ENCODE measurements at places on chromosomes 2 and 18.
A peak's percentile ranks its signal among the peaks of the same experiment; 100 is the strongest.

- DNase-seq, result no peak
These were observed 398.9 kb downstream of the RND3 start for GRCh38 chr2:150088538-150088937.

DNA sequence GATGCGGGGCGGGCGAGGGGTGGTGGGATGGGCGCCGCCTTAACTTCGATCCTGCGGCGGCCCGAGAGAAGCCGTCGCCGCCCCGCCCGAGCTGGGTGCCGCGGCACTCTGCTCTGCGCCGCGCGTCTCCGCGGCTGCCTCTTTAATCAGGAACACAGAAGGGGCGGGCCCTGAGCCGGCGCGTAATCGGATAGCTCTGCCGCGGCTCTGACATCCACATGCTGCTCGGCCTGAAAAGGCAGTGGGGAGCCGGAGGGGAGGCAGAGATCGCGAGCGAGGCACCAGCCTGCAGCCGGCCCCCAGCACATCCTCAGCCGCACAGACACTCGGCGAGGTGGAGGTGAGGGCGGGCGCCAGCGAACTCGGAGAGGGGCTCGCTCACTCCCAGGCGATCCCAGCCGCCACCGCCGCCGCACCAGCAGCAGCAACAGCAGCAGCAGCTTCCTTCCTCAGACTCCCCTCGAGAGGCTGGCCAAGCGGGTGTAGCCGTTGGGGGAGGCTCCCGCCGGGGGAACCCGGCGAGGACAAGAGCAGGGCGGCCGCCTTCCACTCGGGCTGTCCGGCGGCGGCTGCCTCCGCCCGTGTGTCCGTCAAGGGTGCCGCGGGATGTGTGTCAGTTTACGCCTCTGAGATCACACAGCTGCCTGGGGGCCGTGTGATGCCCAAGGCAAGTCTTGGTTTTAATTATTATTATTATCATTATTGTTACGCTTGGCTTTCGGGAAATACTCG lies at the start of gene NRP2:
NRP2 (plus strand) TSS at position 263 of the 732 bp plus-strand sequence. CDS start 790 bp downstream, outside the sequence.
- DNase-seq, result peak; percentile 96

- DNase-seq, result no peak
These were observed 400.5 kb upstream of the MEIS1 start for GRCh38 chr2:66034467-66034866.

GRCh38 chr2:20829861-20830260 lies 7.0 kb upstream of the LDAH start:
- no peak for DNase-seq

DNA sequence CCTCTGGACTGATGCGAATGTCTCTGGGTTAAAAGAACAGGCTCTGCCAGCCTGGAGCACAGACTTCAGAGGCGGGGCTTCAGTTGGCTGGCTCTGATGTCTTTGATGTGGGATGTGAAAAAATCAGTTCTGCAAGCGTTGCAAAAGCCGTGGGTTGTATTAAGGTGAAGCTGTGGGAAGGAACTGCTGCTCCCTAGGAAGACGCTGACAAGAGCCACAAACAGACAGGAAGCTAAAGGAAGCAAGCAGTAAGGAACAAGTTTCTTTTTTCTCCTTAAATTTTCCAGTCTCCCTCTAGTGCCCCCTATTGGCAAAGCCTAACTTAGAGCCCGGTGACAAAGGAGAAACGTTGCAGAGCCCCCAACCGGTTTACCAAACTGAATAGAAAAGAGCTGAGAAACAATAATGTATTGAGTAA lies 239.0 kb downstream of the CCDC178 start:
- DNase-seq, result peak; percentile 65

DNA sequence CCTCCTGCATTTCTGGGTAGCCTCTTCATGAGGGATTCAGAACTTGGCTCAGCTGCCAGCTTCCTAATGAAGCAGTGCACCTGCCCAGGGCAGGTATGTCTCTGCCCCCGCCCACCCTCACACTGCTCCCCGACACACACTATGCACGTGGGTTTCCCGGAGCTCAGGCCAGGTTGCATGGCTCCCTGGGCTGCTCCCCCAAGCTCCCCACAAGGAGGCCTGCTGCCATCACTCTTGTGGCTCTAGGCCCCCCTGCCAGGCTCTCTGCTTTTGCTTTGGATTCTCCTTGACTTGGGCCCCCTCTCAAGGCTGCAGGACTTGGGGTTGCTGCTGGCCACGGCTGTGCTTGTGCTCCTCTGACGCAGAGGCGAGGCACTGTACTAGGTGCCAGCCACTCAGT lies 43.6 kb downstream of the ADD2 start:
- DNase-seq, result no peak

DNA sequence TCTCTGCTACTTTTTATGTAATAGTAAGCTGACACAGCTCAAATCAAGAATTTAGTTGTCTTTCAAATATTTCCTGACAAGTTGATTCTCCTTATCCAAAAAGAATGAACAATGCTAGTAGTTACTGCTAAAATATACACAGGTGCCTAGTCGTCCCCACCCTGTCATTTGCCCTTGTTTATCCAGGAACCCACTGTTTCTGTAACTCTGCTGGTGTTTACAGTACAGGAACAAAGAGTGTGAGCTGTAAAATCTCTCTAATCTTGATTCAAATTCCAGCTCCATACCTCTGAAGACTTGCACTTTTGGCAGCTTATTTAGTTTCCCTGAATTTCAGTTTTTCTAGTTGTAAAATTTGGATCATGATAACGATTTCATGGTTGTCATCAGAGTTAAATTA lies 21.1 kb upstream of the SCYGR2 start:
- DNase-seq, result no peak

DNA sequence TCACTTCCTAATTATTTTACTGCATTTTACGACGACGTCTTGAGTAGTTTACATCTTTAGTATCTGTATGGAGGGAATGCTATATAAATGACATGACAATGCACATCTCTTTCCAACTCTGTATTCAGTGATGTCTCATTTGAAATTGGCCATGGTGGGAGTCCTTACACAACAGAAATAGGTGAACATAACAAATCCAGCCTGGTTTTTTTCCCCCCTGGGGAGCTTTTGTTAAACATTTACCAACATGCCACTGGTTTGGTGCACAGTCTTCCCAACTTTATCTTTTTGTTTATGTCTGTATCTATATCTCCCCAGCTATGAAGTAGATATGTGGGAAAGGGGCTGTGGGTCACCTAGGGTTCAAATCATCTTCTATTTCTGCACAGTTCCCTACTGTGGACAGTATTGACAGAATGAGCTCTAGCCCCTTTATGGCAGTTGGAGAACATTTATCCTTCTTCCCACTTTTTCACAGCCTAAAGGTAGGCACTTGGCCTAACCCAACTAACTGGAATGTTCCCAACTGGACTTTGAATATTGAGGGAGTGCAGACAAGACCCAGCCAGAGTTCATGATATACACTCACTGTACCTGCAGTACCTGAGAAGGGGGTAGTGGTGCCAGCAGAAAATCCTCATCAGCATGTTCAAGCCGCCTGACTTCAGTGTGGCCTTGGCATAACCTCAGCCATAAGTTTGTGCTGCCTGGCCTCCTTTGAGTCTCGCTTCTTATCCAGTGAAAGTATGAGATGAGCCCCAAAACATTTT lies 5.7 kb upstream of the RTKN start:
- DNase-seq, result no peak

GRCh38 chr2:190412966-190413365 lies 4.8 kb downstream of the MFSD6 start:
- DNase-seq, result no peak

GRCh38 chr2:150495993-150496627 lies 8.6 kb upstream of the RND3 start:
- DNase-seq, result no peak

DNA sequence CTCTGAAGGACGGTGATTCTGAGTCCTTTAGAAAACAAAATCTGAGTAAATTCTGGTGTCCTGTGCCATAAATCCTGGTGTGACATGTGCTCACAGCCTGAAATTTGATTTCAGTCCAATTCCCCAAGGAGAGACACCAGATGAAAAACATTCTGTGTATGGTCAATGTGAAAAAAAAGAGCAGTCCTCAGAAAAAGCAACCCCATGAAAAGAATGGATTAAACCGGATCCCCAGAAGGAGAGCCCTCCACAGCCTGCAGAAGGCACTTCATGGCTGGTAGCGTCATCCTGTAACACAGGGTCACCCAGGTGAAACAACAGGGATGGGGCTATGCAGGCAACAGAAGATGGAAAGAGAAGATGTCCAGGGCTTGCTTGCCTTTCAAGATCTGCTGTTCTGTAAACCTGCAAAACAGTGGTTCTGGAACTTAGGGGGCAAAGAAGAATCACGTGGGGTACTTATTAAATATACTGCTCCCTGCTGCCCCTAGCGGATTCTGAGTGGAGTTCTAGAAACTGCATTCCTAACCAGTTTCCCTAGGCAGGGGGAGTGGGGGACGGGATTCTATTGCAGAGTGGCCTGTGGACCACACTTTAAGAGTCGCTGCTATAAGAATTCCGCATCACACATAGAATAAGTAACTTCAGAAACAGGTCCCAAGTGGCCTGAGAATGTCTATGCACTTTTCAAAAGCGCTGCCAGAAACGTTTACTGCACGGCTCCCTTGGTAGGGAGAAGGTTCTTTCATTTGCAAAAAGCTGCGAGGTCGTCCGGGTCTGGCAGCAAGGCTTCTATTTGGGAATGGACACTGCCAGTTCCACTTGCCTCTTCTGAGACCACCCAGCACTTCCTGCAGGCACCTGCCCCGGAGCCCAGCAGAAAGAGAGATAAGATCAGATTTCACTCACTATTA lies 118.9 kb upstream of the ARL5A start:
- DNase-seq, result peak; percentile 85

DNA sequence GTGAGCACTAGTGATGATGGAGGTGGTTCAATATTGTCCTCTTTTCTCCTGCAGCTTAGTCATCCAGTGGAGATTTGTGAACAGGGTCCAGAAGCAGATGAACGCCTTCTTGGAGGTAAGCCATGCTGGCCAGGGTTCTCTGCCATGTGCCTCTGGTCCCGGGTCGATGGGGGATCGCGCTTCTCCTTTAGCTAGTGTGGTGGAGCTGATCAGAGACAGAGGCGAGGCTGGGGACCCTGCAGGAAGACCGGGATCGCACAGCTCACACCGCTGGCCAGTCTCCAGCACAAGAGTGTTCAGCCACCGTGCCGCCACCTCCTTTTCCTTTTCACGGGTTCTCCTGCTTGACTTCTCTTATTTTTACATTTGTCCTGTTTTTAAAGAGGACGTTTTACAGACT lies 243.4 kb downstream of the ALPK2 start:
- no peak for DNase-seq

DNA sequence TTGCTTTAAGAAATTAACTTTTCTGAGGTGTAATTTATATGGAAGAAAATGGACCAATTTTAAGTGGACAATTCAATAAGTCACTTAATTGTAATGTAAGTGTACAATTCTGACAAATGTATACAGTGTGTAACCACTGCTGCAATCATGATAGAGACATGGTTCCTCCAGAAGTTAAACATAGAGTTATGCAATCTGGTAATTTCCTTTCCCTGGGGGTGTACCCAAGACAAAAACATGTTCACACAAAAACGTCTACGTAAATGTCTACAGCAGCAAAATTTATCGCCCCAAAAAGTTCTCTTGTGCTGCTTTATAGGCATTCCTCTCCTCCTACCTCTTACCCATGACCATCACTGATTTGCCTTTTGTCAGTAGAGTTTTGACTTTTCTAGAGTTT lies 141.5 kb downstream of the AQP4 start:
- DNase-seq, result no peak

DNA sequence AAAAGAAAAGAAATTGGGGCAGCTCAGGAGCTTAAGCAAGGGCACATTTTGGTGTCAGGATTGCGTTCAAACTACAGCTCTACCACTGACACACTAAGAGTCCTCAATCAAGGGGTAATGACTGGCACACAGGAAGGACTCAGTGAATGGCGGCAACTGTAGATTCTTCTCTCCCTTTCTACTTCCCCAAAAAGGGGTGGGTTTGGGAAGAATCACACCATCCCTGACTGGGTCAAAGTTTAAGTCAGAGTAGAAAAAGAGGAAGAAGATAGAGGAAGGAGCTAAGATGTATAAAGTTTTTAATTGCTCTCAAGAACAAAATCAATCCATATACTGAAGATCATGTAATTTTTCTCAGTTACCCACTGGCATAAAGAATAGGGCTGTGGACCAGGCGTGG lies 2.6 kb downstream of the NLRC4 start:
- peak; percentile 23 for DNase-seq

- peak; percentile 88 for DNase-seq
These were observed at the start of gene TCF4 for GRCh38 chr18:55588111-55588869. TSS of gene TCF4 (minus strand) at chr18:55588192. CDS start at chr18:55587116, 1,076 bp downstream.

DNA sequence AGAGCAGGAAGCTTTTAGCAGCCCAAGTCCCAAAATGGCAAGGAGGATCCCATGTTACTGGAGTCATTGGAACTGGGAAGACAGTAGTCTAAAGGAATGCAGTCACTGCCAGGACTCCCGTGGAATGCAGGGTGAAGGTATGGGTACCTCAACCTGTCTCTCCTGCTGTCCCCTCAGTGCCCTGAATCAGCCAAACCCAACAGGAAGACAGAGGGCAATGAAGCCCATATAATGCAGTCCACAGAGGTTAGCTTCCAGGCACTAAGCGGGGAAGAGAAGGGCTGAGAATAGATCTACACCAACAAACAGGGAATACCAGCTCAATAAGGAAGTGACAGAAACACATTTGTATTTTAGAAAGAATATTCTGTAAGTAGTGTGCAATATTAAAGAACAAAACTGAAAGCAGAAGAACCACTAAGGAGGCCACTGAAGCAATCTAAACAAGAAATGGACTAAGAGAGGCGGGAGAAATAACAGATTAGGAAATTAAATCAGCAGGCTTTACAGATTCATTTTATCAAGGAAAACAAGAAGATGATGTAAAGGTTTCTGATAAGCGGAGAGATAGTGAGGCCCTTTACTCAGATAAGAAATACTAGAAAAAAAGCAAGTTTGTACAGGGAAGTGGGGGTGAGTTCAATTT lies 8.3 kb downstream of the NEMP2 start:
- no peak for DNase-seq

DNA sequence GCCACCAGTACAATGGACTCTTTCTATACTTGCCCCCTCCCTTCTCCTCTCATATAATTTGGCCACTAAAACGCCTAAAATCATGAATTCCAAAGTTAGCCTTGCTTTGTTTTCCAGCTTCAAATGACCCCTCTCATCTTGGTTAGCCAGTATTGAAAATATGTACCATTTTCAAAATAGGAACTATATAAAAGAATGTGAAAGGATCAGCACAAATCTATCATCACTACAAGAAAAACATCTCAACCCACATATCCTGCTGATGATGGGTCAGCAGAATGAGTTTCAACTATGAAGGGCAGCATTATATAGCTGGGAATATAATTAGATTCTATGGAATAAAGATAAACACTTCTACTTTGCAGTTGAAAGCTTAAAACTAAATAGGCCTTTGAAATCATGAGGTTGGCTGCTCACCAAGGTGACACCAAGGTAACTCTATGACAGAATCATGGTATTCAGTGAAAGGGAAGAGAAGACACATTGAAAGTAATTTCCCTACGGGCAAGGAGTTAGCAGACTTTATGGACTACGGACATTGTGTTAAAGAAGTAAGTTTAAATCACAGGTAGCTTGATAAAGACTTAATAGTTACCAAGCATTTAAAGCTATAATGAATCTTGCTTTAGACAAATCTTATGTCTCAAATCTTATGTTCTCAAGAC lies 873.0 kb downstream of the CPS1 start:
- DNase-seq, result no peak

GRCh38 chr2:201248288-201248844 lies 12.0 kb upstream of the CASP8 start:
- no peak for DNase-seq

Data from lower leg skin (tissue), 4 donors.